ENCODE measurements at places on chromosomes 1 and 21.

- DNase-seq: no peak
These were observed 8.3 kb upstream of the EPS8L3 start for GRCh38 chr1:109771712-109772657.

- no peak for DNase-seq
These were observed 405.6 kb downstream of the PLPP3 start for GRCh38 chr1:56173736-56174135.

GRCh38 chr1:177927021-177927596 lies 42.7 kb downstream of the SEC16B start:
- DNase-seq: peak; percentile 84

- DNase-seq: no peak
These were observed 69.2 kb upstream of the RGS2 start for GRCh38 chr1:192739476-192740184.

DNA sequence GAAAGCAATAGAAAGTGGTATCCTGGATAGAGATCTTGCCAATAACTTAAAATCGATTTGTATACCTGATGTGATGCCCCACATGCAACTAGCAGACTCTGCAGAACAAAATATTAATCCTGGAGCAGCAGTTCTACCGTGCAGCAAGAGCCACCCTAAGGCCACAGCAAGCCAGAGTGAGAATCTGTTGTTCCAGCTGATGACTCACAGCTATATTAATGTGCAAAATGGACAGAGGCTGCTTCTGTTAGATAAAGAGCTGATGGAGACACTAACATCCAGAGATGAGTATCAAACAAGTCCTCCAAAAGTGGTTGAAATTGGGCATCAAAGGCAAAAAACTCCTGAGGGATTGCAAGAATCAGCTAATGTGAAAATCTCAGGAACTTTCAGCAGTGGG lies 127.8 kb downstream of the MACF1 start:
- DNase-seq: no peak

GRCh38 chr1:50488356-50488755 lies 65.1 kb upstream of the DMRTA2 start:
- DNase-seq: no peak

- no peak for DNase-seq
These were observed 302.5 kb upstream of the PBX1 start for GRCh38 chr1:164256456-164256855.

DNA sequence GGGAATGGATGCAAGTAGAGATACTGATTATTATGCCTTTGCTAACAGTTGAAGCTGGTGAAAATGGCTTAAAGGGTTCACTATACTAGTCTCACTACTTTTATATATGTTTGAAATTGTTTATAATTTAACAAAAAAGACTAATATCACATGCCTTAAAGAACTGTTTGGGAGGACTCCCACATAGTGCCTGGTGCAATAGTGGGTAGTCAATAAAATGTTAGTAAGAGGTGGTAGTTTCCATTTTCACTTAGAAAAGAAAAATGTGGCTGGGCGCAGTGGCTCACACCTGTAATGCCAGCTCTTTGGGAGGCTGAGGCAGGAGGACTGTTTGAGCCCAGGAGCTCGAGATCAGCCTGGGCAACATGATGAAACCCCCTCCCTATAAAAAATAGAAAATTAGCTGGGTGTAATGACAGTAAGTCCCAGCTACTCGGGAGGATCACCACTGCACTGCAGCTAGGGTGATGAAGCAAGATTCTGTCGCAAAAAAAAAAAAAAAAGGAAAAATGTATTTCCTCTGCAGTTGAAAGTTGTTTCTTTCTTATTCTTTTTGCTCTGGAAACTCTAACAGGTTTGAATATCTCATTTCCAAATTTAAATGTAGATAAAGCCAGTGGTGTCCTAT lies 24.5 kb downstream of the C21orf91 start:
- no peak for DNase-seq

DNA sequence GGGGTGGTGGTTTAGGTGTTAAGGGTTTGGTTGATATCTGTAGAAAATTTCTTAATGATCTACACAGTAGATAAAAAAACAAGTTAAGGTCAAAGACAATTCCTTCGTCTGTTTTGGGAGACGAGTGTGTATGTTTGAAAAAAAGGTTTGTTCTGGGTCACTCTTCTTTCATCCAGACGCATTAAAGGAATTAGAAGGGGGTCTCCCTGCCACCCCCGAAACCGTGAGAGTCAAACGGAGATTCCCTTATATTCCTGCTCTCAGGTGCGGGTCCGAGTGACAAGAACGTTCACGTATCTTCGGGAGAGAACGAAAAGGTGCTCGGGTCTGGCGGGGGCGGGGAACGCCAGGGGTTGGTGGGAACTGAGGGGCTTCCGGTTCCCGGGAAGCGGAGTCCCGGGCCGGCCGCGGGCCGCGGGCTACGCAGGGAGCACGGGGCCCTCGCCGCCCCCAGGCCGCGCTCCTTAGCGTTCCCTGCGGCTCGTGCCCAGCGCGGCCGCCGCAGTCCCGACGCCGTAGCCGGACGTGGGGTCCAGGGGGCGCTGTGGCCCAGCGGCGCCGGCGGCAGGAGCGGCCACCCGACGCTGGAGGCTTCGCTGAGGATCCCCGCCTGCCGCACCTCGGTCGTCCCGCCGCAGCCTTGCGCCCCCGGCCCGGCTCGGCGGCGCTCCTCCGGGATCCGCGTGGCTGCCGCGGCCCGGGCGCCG lies at the start of gene ZFYVE9:
Gene ZFYVE9 (plus strand): TSS at position 577 of the 707 bp plus-strand sequence. CDS start 91,118 bp downstream, outside the sequence.
- no peak for DNase-seq

DNA sequence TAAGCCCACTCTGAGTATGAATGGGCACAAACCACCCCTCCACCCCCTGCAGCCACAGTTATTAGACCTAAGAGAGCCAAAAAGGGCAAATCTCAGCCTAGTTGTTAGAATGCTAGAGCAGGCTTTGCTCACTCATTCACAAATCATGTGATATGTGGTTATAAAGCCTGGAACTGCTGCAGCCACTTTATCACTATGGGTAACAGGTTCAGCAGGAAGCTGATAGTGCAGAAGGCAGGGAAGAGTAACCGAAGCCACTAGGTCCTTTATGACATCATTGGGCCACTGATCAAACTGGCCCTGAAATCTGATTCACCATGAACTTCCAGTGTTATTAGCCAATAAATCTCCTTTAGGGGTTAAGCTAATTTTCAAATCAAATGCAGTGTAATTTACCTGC lies 134.7 kb downstream of the GRIK1 start:
- no peak for DNase-seq

GRCh38 chr1:178353524-178353923 lies 143.2 kb downstream of the CLEC20A start:
- no peak for DNase-seq

GRCh38 chr1:41313661-41314131 lies 47.5 kb upstream of the FOXO6 start:
- no peak for DNase-seq

DNA sequence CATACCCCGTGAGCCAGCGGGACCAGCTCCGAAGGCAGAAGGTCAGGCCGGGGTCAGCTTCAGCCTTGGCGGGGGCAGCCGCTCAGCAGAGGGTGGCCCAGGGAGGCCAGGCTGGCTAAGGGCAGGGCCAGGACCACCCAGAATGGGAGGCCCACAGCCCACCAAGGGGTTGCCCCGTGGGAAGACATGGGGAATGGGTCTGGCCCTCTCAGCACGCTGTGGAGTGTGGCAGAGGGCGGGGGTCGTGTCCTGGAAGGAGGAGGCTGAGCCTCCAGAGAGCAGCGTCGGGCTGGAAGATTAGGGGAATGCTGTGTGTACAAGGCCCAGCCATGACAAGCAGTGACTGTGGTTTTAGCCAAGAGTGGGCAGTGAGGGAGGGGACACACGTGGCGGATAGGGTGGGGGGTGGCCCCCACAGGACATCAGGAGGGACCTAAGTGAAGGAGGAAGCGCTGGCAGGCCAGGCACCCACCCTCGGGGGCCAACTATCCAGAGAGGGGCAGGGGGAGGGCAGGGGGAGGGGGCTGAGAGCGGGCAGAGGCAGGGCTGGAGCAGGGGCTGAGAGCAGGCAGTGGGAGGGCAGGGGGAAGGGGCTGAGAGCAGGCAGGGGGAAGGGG lies 43.9 kb upstream of the POFUT2 start:
- DNase-seq: no peak

DNA sequence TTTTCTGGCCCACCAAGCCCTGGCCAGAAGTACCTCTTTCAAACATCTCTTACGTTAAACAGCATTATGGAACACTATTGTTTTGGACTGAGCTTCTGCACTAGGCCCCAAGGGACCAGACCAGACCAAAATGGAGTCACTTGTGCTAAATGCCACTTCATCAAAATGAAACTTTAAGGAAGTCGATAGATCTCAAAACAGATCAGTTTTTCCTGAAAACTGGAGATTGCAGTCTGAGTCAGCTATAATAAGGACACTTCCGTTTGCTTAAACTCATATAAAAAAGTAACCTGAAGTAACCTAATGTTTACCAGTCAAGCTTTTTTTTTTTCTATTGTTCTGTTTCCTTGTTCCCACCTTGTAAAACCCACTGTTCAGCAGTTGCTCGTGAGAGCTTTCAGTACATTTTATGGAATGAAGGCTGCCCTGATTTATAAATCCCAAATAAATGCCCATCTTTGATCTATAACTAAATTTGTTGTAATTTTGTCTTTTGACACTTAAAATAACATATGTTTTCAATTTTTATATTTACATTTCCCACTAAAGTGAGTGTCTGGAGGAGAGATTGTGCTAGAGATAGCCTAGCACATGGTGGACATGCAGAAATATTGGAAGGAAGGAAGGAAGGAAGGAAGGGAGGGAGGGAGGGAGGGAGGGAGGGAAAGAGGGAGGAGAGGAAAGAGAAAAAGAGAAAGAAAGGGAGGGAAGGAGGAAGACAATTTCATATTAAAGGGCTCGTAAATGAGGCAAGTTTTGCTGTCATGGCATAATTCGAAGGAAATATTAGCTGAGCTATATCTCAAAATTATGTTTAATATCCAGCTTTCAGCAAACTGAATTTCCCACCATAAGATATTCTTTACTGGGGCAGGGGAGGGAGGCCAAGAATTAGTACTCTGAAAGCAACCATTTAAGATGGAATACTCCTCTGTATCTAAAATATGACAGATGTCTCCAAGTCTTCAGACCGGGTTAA lies 77.0 kb upstream of the CXADR start:
- no peak for DNase-seq

Data from GM04503 (cell line).